ENCODE measurements at places on chromosomes 2 and 18.

GRCh38 chr2:13858626-13859025 lies 773.9 kb upstream of the LRATD1 start:
- DNase-seq = no peak

- no peak for DNase-seq
These were observed 81.7 kb downstream of the SEPTIN10 start for GRCh38 chr2:109531896-109532727.

- peak; percentile 70 for DNase-seq
These were observed 83.0 kb upstream of the ZNF532 start for GRCh38 chr18:58781627-58782194.

GRCh38 chr2:101108357-101108756 lies 42.8 kb downstream of the TBC1D8 start:
- no peak for DNase-seq

DNA sequence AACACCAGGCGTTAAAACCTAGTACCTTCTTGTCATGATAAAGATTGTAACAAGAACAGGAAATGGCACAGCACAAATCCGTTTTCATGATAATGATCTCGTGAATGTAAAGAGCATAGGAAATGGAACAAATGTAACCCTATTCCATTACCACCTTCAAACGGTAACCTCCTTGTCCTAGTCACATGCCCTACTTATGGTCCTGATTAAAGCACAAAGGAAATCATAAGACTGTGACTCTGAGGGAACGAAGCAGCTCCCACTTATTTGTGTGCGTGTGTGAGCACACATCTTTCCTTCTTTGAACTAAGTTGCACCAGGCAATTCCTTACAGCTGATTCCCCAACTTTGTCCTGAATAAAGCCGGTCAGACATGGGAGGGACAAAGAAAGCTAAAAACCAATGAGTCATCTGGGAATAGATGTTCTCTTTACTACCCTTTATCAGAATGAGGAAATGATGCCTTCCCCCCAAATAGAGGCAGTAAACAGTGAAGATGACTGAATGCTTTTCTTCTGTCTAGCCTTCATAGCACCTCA lies 192.6 kb downstream of the IKZF2 start:
- no peak for DNase-seq

DNA sequence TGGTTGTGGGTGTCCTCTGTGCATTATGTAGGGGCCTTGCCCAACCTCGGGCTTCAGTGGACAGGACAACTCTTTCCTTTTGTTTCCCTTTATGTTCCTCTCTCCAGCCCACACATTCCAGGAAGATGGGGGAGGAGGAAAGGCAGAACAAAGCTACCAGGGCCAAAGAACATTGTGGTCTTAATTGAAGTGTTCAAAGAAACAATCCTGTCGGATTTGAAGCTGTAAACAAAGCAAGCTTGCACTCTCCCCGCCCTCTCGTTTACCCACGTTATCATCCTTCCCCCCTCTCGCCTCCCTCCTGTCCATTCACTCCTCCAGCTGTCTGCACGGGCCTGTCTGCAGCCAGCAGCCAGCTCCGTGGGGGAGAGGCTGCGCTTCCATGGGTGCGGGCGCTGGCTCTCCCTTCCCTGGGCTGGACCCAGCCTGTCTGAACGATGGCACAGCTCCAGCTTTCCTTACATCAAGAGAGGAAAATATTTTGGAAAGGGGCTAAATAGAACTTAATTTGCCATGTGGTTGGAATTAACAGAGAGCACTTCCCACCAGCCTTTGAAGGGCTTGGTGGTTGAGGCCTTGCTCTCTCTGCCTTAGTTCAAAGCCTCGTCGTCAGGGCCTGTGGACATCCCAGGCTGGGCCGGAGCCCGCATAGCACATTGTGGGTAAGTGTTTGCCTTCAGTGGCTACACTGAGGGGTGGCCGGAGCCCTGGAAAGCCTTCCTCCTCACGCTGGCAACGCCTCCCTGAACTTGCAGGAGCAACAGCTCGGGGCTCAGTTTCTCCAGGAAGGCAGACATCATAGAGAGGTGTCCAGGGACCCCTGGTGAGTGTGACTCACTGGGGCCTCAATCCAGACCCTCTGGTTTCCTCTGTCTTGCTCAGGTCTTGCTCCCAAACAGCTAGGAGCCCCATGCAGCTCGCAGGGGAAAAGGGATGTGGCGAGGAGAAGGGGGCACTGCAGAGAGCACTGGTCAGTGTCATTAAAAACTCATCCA lies 60.6 kb upstream of the HS6ST1 start:
- DNase-seq = no peak

GRCh38 chr2:196140213-196140612 lies 31.2 kb downstream of the STK17B start:
- DNase-seq = no peak

DNA sequence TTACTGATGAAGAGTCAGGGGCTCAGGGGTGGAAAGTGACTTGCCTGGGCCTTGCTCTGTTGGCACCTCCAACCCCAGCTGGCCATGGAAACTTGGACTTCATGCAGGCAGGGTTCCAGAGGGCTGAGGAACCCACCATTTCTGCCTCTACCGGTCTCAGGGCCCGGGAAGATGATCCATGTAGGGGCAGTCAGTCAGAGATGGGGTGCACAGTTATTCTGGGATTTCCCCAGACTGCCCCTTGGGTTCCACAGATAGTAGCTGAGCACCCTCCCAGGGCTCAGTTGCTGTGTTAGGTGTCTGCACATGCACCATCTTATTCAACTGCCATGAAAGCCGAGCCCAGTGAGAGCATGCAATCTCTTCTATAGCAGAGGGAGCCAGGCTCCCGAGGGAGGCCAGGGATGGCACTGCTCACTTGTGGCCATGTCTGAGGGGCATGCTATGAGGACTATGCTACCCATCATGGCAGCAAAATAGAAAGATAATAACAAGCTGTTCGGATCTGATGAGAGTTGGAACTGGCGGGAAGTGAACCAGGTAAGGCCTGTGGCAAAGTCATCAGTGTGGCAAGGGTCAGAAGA lies 37.3 kb downstream of the RHOB start:
- DNase-seq = no peak

- no peak for DNase-seq
These were observed 230.7 kb upstream of the SYT4 start for GRCh38 chr18:43507842-43508481.

DNA sequence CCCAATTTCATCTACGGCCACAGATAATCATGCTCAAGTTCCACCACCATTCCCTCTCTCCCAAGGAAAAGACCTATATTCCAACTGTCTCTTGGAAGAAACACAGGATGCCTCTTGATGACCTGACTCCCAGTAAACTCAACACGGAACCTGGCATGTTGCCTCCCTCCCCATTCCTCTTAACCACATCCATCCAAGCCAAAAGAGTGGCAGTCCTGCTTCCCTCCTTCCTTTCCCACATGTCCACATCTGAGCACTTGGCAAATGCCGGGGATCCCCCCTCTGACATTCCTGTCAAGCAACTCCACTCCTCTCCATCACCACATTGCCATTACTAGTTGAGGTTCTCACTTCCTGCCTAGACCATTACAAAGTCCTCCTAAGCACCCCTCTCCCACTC lies 49.4 kb downstream of the PID1 start:
- no peak for DNase-seq

- no peak for DNase-seq
These were observed 174.5 kb downstream of the PTPRM start for GRCh38 chr18:7741640-7742039.

DNA sequence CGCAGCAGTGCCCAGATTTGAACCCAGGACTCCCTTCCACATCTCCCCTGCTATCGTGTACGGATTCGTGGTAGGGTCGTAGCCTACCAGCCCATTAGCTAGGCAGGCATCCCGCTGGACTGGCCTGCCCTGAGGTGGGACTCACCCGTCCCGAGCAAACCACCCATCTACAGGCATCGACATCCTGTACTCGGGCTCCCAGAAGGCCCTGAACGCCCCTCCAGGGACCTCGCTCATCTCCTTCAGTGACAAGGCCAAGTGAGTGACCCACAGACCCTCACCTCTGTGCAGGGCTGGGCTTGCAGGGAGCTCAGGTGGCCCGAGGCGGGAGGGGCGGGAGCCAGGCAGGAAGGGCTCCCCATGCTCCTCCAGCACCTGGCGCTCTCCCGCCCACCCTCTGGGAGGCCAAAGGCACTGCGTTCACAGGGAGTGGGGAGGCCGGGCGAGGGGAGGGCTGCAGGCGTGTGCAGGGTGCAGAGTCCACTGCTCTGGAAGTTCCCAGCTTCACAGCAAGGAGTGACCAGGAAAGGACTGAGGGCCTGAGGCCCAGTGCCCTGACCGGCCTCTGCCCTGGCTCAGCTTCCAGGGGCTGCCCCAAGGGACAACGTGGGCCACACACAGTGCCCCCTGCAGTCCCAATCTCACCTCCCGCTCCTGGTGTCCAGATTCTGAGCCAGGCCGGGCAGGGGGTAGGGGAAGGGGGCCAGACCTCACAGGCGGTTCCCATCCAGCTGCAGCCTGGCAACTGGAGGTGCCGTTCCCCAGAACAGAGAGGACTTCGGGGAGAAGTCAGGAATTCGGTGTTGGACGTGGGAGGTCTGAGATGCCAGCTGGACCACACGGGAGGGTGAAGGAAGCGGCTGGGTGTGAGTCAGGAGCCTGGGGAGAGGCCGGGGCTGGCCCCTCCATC lies 5.4 kb downstream of the AGXT start:
- DNase-seq = no peak
